ENCODE measurements at places on chromosomes 11 and 22.

DNA sequence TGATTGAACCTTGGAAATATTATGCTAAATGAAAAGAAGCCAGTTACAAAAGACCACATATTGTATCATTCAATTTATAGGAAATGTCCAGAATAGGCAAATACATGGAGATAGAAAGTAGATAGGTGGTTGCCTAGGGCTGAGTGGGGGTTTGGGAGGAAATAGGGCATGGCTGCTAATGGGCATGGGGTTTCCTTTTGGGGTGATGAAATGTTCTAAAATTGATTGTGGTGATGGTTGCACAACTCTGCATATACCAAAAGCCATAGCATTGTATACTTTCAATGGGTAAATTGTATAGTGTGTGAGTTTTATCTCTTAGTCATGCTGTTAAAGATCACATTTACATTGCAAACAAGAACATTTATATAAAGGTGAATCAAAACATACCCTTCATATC lies 48.7 kb downstream of the LDLRAD3 start:
- peak; percentile 36 for DNase-seq

DNA sequence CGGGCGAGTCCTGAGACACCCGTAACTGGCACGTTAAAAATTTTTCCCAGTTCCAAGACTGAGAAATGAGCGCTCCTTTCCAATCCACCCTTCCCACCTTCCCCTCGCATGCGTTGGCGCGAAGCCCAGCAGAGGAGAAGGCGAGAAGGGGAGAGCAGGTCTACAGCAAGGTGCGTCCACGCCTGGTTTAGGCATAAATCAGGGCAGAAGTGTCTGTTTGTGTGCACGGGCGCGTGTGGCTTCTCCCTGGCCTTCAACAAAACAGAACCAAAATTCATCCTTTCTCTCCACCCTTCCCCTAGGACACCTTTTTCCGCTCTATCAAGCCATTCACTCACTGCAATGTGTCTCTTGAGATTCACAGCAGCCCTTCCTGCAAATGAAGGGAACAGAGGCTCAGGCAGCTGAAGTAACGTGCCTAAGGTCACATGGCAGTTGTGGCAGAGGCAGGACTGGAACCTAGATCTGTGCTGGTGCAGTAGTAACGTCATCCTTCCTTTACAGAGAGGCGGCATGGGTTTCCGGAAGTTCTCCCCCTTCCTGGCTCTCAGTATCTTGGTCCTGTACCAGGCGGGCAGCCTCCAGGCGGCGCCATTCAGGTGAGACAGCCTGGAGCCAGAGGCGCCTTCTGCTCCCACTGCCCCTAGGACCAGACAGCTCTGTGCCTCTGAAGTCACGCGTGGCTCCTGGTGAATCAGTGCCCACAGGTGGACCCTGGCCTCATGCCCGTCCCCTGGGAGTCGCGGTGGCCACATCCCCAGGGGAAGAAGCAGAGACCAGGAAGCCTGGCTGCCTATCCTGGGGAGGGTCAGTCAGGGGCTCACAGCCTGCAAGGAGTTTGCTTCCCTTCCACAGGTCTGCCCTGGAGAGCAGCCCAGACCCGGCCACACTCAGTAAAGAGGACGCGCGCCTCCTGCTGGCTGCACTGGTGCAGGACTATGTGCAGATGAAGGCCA lies 1.1 kb downstream of the CALCB start:
- peak; percentile 76 for DNase-seq

GRCh38 chr11:8263769-8264410 lies at the start of gene LMO1:
LMO1 (minus strand) TSS chr11:8263878; CDS start chr11:8263362, 516 bp downstream.
- DNase-seq = peak; percentile 79

DNA sequence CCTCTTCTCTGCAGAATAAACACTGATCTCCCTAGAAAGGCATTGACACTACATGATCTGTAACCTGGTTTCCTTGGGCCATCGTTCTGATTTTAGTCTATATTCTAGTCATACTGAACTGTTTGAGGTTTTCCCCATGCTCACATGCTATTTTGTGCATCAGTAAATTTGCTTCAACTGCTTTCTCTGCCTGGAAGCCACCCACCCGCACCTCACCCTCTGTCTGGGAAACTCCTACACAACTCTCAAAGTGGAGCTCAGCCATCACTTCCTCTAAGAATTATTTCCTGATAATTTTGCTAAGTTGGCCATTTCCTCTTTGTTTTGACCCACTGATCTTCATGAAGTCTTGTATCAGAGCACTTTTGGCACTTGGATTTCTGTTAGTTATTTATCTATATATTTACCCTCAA lies 36.1 kb downstream of the MMP20 start:
- peak; percentile 95 for DNase-seq

DNA sequence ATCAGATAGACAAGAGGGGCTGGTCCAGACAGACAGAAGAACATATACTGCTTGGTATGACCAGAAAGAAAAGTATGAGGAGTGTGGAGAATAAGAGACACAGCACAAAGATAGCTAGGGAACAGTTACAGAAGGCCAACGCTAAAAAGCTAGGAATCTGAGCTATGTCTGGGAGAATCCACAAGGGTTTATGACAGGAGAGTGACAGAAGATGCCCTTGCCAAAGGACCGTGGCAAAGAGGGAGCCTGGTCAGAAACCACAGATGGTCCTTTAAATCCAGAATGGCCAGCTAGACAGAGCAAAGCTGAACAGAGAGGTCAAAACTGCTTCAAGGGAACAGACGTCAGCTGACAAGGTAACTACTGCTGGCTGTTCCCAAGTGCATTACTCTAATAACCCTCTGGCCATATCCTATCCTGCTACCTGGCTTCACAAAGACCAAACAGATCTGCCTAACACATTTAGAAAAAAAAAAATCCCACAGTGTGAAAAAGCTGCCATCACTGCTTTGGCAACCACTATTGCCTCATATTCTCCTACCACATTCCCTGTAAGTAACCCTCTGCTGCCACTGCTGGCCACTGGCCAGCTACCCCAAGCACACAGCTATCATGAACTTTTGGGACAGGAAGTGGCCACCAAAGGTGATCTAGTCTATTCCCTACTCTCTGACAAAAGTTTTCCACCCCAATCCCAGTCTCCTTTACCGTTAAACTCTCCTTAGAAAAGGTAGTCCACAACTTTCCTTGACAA lies 7.3 kb downstream of the SERGEF start:
- DNase-seq = no peak

GRCh38 chr11:16242806-16243205 lies 113.5 kb downstream of the SOX6 start:
- DNase-seq = no peak

DNA sequence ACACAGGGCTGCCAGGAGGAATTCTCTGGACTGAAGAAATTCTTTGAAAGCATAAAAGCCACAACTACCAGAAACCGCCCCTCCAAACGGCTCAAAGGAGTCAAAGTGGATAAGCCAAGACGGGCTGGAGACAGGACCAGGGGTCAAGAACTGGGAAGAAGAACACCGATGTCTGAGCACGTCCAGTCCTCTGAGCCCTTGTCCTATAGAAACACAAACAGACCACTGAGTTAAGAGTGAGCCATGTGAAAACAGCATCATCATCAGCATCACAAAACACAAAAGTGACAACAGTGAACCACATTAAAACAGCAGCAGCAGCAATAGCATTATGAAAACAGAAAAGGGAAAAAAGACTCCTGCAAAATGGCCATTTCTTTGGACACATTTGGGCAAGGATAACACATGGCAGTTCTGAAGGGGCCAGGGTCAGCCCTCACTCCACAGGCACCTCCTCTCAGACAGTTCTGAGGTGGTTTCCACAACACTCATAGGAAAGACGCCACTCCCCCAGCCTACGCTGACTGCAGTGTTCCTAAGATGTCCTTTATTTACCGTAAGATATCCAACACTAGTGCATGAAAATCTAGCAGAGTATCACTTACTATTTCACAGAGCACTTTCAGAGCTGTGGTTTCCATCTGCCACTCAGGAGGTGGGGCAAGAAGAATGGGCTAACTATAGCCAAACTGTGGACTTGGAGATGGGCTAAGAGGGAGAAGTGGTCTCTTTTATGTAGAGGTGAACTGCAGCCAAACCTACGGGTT lies 28.6 kb upstream of the YPEL1 start:
- DNase-seq = no peak

DNA sequence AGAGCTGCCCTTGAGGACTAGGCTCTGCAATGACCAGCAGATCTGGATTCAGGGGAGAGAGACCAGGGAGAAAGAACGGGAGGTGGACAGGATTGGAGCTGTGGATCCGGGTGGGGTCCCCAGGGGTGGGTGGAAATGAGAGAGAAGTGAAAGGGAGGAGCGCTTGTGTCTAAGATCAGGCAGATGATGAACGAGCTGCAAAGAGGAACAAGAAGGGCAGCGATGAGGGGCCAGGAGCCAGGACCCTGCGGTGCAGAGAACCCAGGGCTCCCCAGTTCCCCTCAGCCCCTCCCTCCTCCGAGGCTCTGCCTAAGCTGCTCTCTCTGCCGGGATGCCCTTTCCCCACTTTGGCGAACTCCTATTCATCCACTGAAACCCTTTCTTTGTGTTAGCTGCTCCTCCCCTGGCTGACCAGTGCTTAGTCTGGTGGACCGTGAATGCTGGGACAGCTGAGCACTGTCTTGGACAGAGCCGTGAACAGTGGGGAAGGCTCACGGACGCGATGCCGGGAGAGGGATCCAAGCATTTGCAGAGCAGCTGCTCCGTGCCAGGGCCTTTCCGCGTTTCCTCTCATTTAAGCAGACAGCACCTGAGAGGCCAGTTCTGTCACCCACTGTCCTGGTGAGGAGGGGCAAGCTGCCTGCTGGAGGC lies 35.9 kb downstream of the SHISAL1 start:
- no peak for DNase-seq

- DNase-seq = no peak
Observed at GRCh38 chr11:62921201-62921572, at the start of gene CHRM1. CHRM1 (minus strand) TSS chr11:62921363; CDS start chr11:62911100, 10,263 bp downstream.

GRCh38 chr11:123698546-123699127 lies 42.8 kb downstream of the ZNF202 start:
- peak; percentile 33 for DNase-seq

DNA sequence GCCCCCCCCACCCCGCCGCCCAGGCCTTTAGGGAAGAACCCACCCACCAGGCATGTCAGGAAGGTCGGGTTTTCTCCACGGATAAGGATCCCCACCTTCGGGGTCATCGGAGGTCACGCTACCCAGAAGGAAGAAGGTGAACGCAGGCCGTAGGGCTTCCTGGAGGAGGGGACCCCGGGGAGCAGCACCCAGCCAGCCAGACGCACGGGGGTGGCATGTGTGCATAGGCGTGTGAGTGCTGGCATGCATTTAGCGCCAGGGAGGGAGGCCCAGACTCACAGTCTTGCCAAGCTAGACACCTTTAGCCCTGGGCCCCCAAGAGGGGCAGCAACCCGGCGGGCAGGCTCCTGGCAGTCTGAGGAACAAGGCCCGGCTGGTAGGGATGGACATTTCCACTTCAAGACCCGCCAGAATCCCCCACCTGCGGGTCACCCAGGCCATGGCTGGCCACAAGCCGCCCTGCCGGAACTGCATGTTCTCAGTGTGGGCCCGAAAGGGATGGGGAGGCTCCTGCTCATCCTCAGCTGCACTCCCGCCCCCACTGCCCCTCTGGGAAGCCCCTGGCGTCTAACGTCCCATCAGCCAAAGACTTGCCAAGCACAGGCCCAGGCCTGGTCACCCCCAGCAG lies 16.7 kb upstream of the PIM3 start:
- DNase-seq = no peak

DNA sequence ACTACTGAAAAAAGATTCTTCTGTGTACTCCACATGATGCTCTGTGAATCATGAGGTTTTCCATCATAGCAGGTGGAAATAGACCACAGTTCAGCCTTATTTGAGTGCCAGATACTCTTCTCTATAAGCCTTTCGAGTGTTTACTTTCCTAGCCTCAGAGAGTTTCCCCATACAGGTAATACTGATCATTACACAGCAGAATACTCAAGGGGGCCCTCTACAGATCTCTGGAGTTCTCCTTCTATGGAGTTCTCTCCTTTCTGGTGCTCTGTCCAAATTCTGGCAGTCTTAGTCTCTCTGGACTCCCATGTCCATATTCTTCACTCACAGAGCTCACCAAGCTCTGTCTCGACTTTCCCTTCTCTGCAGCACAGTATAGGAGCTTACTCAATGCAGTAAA lies 175.7 kb upstream of the CARD18 start:
- no peak for DNase-seq

DNA sequence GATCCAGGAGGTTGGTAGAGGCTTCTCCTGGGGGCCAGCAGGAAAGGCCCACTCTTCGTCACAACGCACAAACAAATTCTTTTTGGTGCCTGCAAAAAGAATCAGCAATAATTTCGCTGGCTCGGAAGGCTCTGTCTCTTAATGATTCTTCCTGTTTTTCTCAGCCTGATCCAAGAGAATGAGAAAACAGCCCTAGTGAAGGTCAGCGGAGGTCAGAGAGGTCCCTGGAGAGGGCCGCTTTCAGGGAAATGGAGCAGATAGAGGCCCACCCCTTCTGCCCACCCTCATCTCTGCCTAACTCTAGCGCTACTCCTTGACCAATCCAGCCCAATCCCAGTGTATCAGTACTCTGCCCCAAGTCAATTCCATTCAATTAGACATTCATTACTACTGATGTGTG lies 19.2 kb downstream of the LRRC55 start:
- DNase-seq = no peak

- DNase-seq = no peak
Observed at GRCh38 chr11:70205049-70205725, 2.1 kb downstream of the FADD start.

- peak; percentile 26 for DNase-seq
Observed at GRCh38 chr22:23137905-23138561, 3.8 kb downstream of the RSPH14 start.

DNA sequence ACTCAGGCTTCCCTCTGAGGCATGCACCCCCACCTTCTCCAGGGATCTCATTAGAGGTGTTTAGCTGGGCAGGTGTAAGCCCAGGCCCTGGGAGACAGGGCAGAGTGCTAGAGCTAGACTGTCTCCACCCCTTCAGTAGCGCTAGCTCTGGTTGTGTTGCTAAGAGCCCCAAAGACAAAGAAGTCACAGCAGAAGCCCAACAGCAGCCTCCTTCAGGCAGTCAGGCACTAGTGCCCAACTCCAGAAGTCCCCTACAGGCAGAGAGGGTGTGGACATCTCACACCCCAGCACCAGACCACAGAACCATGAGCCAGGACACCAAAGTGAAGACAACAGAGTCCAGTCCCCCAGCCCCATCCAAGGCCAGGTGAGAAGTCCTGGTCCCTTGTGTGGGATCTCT lies at the start of gene CNGA4:
Gene CNGA4 (plus strand): TSS at position 188 of the 400 bp plus-strand sequence. CDS start 118 bp downstream, at position 306.
- DNase-seq = no peak

GRCh38 chr11:10916665-10917064 lies 58.8 kb upstream of the ZBED5 start:
- no peak for DNase-seq

GRCh38 chr22:20279662-20280134 lies 11.6 kb upstream of the RTN4R start:
- no peak for DNase-seq

DNA sequence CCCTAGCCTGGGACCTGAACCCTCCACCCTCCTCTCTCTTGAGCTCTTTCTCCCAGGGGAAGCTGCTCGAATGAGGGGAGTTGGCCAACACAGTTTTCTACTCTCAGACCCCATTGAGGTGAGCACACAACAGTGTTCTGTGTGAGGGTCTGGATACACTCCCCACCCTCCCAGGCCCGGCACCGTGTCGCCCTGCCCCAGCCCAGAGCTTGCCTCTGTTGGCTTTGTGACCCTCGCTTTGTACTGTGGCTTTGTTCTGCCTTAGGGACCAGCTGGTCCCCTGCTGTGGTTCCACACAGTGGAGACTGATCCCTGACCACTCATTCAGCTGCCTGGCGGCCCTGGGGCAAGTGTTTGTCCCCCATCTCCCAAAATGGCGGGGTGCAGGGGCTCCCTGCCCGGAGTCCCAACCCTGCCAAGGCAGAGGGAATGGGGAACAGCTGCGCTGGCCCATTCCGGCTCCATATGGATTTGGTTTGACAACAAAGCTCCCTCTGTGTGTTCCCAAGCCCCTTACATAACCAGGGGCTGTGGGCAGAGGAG lies 8.3 kb downstream of the ST3GAL4 start:
- DNase-seq = no peak

GRCh38 chr11:130308886-130309285 lies 5.8 kb downstream of the ZBTB44 start:
- DNase-seq = no peak
